Kidney epithelial cell (primary cell): ENCODE measurements at places on chromosomes 1 and 21.

GRCh38 chr1:55347866-55348265 lies 132.7 kb upstream of the USP24 start:
- no peak for DNase-seq

DNA sequence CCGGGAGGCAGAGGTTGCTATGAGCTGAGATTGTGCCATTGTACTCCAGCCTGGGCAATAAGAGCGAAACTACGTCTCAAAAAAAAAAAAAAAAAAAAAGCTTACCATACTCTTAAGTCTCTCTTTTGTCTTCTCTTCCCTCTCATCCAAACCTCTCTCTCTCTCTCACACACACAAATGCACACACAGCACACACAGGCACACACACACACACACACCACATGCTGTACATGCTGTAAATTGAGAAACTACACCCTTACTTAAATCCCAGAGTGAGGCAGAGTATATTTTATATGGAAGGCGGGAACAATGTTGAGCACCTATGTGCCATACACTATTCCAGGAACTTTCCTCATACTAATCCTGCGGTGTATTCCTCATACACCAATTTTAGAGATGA lies 6.5 kb downstream of the MCOLN3 start:
- no peak for DNase-seq

DNA sequence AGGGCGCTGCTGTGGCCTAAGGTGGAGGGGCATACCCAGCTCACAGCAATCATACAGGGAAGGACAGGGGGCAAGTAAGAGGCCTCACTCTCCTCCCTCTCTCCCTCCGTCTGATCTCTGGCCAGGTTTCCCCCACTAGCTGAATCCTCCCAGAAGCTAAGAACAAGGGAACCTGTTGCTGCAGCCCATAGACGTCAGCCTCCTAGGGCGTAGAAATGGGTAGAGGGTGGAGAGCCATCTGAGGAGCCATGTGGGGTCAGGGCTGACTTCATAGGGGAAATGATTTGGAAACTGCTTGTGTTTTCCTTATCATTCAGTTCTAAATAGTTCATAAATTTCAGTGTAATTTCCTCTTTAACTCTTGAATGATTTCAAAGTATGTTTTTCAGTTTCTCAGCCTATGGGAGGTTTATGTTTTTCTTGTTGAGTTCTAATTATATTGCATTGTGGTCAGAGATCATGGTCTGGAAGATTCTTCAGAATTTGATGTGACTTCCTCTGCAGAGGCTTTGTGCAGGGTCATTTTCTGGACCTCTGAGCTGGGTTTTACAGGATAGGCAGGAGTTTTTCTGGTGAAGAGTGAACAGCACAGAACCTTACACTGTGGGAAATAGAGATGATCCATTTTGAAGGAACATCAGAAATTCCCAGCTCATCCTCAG lies 2.3 kb upstream of the MOB3C start:
- no peak for DNase-seq

- no peak for DNase-seq
These were observed 428.7 kb downstream of the PLPP3 start for GRCh38 chr1:56150441-56151215.

- DNase-seq: peak; percentile 60
These were observed 14.0 kb upstream of the TBX15 start for GRCh38 chr1:119002028-119002686.

- no peak for DNase-seq
These were observed 170.3 kb downstream of the PTGER3 start for GRCh38 chr1:70877343-70877742.

- DNase-seq: no peak
These were observed 431 bp downstream of the MTARC1 start for GRCh38 chr1:220787069-220787619.

DNA sequence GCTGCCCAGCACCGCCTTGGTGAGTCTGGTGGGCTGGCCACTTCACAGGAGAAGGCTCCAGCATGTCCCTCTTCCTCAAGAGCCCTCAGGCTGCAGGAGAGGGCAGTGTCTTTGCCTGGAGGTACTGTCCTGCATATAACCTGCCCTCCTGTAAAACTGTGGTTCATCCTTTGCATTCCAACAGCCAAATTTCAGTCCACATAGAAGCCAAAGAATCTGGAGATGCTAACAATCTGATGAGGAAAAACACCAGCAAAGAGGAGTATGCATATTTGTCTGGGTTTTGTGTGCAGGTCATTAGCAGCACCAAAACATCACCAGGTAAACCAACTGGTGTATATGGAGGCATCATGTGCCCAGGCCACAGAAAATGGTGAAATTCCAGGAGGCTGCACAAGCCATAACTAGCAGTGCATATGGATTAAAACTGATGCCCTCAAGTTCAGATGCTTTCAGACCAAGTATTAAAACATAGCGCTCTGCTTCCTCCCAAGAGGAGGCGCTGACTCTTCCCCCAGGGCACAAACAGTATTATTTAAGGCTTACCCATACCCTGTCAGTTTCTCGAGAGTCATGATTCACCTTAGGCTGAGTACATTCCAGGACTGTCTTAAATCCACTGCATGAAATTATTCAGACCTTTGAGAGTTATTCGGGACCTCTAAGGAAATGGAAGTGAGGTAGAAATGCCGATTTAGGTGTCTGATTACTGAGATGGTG lies 150.5 kb upstream of the COA6 start:
- no peak for DNase-seq

- DNase-seq: peak; percentile 69
These were observed 19.1 kb downstream of the COL24A1 start for GRCh38 chr1:86137436-86137835.

GRCh38 chr1:37661401-37661800 lies 26.7 kb upstream of the RSPO1 start:
- no peak for DNase-seq

GRCh38 chr1:48887796-48888195 lies 111.1 kb upstream of the BEND5 start:
- no peak for DNase-seq

- no peak for DNase-seq
These were observed 168.8 kb upstream of the PDE4B start for GRCh38 chr1:65623895-65624294.

DNA sequence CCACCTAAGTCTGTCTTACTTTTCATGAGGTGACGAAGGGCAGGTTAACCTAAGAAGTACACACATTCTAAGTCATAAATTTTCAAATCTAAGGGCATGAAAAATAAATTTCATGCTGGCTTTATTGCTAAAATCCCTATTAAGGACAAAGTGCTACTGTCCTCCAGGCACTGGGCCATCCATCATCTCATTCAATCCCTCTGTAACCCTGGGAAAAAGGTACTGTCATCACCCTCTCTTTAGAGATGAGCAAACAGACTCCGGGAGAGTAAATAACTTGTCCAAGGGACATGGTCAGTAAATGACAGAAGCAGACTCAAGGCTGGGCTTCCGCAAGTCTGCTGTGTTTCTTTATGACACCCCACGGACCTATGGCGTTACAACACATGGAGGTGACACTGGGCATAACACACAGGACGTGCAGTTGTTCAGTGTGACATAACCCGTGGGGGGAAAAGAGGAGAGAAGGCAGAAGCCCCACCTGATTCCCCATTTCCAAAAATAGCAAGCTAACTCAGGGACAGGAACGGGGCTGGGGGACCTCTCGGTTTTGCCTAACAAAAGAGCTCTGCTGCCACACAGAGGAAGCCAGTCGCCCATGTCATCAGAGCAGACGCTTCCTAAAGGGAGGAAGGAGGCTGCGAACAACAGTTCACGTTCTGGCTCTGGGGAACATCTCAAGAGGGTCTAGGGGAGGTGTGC lies 12.5 kb upstream of the SRM start:
- no peak for DNase-seq

DNA sequence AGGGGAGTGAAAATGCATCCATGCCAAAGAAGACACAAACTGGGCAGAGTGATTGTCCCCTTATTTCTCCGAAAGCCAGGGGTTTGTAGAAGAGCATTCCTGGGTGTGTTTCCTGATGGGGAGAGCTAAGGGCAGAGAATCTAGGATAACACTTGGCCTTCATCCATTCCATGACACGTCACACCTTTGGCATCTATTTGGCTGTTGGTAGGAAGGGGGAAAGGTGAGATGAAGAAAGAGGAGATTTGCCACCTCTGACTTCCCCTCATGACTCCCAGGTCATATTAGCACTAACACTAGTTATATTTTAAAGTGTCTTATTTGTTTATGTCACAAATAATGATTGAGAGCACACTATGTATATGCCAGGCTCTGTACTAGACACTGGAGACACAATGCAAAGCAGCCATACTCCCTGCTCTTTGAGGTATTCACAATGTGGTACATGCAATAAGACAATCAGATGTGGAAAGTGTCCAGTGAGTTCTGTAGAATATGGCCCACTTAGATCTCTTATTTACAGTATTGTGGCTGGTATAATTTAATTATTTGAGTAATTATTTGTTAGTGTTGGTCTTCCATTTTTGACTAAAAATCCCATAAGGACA lies 54.5 kb upstream of the GADD45A start:
- DNase-seq: no peak

DNA sequence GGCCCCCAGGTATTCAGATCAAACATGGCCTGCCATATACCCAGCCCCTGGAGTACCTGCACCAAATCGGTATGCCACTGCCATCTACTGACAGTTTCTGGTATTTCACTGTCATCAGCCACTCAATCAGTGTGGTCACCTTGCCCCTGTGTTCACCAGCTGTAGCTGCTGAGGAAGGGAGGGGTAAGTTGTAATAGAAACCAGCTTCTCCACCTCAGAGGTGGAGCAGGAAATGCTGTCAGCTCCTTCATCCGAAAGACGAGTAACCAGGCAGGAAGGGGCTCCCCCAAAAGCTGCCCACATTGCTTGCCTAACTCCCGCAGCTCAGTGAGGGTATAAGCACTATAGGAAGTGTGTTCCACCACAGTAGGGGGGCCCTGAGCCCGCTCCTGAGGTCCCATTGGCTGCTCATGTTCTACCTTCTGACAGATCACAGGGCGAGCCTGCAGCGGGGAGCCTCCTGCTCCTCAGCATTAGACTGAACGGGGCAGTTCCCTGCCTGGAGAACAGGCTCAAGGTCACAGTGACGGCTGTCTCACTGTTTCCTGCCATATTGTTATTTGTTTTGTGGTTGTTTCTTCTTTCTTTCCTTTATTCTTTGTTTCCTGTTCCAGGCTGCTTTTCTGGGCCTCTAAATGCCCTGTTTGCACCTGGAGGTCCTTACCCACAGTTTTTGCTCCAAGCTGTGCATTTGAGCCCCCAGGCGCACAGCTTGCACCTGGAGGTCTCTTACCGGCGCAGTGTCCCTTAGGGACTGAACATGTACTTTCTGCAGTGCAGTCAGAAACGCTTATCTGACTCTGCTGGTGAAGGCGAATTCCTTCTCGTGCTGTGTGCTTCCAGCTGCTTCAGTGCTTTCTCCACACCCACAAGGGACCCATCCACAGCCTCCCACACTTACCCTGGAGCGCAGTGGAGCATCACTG lies 1638.3 kb downstream of the MRPL39 start:
- DNase-seq: no peak

DNA sequence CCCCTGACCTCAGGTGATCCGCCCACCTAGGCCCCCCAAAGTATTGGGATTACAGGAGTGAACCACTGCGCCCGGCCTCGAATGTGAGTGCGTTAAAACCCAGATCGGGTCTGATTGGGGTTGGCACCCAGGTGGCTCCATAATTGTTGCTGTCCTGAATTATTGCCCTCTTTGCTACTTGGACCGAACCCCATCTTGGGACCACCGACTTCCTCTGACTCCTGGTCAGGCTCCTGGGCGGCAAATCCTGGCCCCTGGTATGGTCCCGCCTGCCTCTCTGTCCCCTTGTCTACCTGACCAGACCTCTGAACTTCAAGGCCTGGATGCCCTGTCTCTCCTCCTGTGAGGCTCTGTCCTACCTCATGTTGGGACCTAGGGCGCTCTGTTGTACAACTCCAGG lies 32.8 kb downstream of the L1TD1 start:
- DNase-seq: no peak

DNA sequence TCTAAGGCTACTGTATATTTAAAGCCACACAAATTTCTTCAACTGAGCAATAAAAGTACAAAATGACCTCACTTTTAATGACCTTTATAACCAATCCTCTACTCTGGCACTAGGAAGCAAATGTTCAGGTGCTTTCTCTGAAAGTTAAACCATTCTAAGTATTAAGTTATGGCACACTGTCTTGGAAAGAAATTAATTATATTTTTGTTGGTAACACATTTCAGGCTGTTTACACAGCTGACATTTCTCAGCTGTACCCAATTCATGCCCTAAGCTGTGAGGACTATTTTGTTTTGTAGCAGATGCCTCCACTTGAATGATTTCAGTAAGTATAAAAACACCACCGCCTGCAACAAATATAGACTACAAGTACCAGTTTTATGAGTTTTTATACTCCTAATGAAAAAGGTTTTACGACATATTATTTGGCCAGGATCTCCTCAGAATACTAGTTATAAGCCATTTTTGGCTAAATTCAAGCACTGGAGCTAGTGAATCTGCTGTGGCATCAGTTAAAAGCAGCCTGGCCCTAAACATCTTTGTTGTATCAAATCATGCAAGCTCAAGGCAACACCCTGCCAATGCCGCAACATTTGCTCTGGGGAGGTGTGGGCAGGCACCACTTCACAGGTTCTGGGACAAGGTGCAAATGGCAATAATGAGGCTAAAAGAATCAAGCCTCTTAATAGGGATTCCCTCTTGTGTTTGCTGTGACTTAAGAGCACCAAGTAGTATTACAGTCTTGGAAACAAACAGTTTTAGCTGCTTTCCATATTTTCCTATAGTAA lies 228.4 kb upstream of the DMRTA2 start:
- no peak for DNase-seq

DNA sequence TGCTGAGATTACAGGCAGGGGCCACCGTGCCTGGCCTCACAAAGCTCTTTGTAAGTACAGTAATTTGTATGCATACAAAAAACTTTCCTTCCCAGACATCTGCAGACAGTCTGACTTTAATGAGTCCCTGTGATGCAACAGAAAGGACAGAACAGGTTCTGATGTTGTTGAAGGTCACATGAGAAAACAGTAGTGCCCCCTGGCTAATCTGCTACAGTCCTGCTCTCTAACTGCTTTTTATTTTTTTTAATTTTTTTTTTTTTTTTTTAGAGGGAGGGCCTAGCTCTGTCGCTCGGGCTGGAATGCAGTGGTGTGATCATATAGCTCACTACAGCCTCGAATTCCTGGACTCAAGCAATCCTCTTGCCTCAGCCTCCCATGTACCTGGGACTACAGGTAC lies 36.7 kb downstream of the ACBD3 start:
- no peak for DNase-seq

GRCh38 chr1:89908672-89909436 lies 86.1 kb upstream of the ZNF326 start:
- no peak for DNase-seq

DNA sequence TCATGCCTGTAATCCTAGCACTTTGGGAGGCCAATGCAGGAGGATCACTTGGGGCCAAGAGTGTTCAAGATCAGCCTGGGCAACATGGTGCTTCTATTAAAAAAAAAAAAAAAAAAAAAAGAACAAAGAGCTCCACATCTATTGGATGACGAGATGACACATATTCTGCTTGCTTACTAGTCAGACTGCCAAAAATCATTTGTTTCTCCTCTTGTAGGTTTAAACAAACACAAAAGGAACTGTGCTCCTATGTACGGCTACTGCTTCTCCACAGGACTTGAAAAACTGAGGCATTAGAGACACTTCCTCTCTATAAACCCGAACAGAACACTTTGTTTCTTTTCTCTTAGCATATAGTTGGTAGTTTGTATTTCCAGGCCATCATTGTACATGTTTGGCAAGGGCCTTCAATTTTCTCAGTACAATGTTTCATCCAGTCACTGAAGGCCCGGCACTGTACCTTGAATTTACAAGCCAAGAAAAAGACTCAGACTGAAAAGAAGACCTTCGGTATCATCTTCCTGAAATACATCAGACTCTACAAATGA lies 6.0 kb downstream of the TRIT1 start:
- DNase-seq: no peak

GRCh38 chr1:95780836-95781235 lies 546.8 kb downstream of the RWDD3 start:
- no peak for DNase-seq
